ENCODE measurements at places on chromosomes 2 and 18. TPM values are rescaled to one million over a fixed set of nuclear protein-coding genes. Genes with fewer than 3 reads are reported as not detected.

LRATD1 gene
- total RNA-seq = not detected

CIDEA gene
- total RNA-seq = not detected

CHRND gene
- total RNA-seq = not detected

CPLX4 gene
- not detected for total RNA-seq

DNER gene
- 68.3 TPM for total RNA-seq

GALNT14 gene
- not detected for total RNA-seq

DAW1 gene
- total RNA-seq = 2.0 TPM

YIPF4 gene
- 51.5 TPM for total RNA-seq

IL36RN gene
- total RNA-seq = not detected

WNT10A gene
- 1.5 TPM for total RNA-seq

NDUFB3 gene
- 435 TPM for total RNA-seq

CLEC4F gene
- total RNA-seq = not detected

PNKD gene
- total RNA-seq = 78.6 TPM

RETREG2 gene
- total RNA-seq = 120 TPM

ACTR1B gene
- total RNA-seq = 63.5 TPM

ARHGAP25 gene
- not detected for total RNA-seq

EDAR gene
- not detected for total RNA-seq

NAT8 gene
- not detected for total RNA-seq

TMEM182 gene
- 1.2 TPM for total RNA-seq

ANKRD30B gene
- 26.2 TPM for total RNA-seq

CYTIP gene
- total RNA-seq = not detected

TIGD1 gene
- total RNA-seq = 11.8 TPM

CYP27A1 gene
- not detected for total RNA-seq

SGO2 gene
- total RNA-seq = 24.2 TPM

PPP1R1C gene
- total RNA-seq = 4.8 TPM

KRTCAP3 gene
- total RNA-seq = not detected

STAT4 gene
- total RNA-seq = 0.55 TPM

NRP2 gene
- 10.2 TPM for total RNA-seq

RAPGEF4 gene
- total RNA-seq = not detected

VWA3B gene
- total RNA-seq = not detected

THSD7B gene
- not detected for total RNA-seq

SERPINB10 gene
- total RNA-seq = not detected

PSMA8 gene
- total RNA-seq = not detected

REEP1 gene
- total RNA-seq = 7.8 TPM

SEH1L gene
- total RNA-seq = 51.2 TPM

PAX8 gene
- total RNA-seq = 1.8 TPM

TMEM214 gene
- total RNA-seq = 53.8 TPM

STK17B gene
- total RNA-seq = 19.5 TPM

ABHD1 gene
- 2.2 TPM for total RNA-seq

TMEM150A gene
- 9.8 TPM for total RNA-seq

EMX1 gene
- total RNA-seq = 0.34 TPM

FTCDNL1 gene
- total RNA-seq = 4.2 TPM

HOXD13 gene
- 4.2 TPM for total RNA-seq

CHMP3 gene
- 99.2 TPM for total RNA-seq

TDRD15 gene
- not detected for total RNA-seq
